ENCODE measurements at places on chromosomes 5 and 9. TPM values are rescaled to one million over a fixed set of nuclear protein-coding genes. Genes with fewer than 3 reads are reported as not detected.

Gene LHX6
- 8.1 TPM for total RNA-seq

GRCh38 chr5:51027271-51027670, 356.0 kb upstream of the ISL1 start:
- no peak for DNase-seq

- DNase-seq: no peak
These were observed 29.5 kb downstream of the TTC39B start for GRCh38 chr9:15277400-15278090.

DNA sequence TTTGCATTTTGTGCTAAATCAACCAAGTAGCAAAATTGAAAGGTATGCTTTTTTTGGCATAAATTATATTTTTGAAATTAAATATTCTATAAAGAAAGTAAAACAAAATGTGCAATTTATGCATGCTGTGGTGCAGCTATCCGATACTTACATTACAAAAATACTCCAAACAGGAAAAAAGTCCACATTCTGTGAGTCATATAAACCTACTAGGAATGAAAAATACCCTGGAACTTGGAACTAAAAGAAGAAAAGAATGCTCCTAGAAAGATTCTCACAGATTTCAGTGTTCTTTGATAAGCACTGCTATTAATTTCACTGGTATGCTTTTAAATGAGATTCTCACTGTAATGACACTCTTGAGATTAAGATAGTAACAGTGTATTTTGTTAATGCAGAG, 92.6 kb downstream of the OSMR start:
- DNase-seq: no peak

DNA sequence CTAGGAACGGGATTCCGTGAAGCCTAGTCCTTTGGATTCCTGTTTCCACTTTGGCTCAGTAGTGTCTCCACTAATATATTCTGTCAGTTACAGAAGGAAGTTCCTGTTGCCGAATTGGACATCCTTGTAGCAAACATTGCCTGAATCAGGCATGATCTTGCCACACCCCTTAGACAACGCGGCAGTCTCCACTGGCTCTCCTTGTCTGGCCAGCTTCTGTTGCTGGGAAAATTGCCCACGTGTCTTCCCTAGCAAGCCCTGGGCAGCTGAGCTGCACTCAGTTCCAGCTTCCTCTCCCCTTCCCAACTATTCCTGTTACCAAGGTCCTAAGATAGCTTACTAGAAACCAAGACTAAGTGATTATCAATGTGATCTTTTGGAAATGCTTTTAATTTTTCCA, 316.6 kb upstream of the RIOK2 start:
- no peak for DNase-seq

- DNase-seq: no peak
These were observed 45.3 kb downstream of the OR2K2 start for GRCh38 chr9:111284703-111285102.

GRCh38 chr9:18500451-18500850, 26.5 kb downstream of the ADAMTSL1 start:
- no peak for DNase-seq

Data from lower lobe of right lung (tissue), 2 donors.